CD4-positive, alpha-beta T cell treated with Interferon alpha-2 for 1 hour (primary cell): ENCODE measurements at places on chromosomes 13 and 19.
A peak's percentile ranks its signal among the peaks of the same experiment; 100 is the strongest.

DNA sequence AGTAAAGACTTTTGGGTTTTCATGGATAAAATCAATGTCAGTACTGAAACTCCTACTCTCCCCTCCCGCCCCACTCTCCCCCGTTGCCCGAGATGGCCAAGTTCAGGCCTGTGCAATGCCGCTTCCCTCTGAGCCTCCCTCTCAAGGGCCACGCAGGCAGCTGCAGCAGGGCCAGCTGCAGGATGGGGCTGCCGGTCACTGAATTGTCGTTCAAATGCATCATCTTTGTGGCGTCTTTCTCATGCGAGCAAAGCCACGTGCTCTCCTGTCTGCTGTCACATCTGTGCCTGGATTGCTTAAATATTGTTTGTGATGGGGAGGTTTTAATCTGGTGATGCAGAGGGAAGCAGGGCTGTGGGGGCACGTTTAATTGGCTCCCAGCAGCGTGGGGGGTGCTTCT, 26.6 kb downstream of the SHISA2 start:
- DNase-seq: no peak

DNA sequence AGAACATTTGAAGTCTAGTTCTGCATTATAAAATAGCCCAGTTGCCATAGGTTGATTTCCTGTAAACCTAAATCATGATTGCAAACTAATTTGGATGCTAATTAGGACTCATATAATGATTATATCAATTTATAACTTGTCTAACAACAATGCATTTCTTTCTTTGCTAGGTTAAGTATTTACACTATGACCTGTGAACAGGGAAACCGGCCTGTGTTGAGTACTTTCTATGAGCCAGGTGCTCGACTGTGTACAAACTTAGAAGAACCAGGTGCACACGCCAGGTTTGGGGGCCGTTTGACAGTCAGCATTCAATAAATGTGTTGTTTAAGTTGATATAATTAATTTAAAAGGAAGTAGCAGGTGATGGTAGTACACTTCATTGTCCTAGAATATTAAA, 203.1 kb downstream of the TM9SF2 start:
- no peak for DNase-seq

DNA sequence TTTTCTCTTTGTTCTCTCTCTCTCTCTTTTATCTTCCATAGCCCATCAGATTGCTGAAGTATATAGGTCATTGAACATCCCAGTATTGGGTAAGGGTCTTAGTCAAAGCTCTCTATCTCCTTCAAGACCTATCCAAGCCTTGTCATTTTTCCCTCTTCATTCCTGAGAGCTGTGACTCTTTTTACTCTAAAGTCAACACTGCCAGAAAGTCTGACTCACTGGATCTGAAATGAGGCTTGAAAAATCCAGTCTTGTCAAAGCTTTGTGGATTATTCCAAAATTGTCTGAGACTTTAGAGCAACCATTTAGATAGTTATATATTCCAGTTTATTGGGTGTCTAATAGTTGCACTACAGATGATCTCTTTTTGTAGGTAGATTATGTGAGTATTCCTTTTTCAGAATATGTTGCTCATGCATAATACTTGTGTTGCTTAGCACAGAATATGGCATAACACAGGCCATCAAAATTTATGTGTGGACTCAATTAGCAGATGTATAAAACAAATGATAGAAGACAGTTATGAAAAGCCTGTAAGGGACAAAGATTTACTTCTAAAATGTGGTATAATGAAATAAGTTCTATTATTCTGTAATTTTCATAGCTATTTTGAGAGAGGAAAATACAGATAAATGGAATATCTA, 389.3 kb upstream of the PCDH9 start:
- DNase-seq: no peak

DNA sequence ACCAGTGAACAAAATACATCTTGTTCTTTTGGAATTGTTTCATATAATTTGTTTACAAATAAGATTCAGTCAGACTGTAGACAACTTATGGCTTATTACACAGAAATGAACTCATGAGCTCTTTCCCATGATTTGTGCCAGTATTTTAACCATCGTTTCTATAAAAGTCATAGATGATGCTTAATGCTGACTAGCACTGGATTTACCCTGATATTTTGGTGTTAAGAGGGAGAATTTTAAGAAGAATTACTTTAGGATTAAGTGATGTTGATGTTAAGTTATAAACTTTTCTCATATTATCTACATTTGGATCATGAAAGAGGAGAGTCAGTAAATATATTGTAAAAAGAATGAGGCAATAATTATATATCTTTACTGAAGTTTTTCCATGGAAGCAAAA, 162.7 kb downstream of the POSTN start:
- DNase-seq: no peak

DNA sequence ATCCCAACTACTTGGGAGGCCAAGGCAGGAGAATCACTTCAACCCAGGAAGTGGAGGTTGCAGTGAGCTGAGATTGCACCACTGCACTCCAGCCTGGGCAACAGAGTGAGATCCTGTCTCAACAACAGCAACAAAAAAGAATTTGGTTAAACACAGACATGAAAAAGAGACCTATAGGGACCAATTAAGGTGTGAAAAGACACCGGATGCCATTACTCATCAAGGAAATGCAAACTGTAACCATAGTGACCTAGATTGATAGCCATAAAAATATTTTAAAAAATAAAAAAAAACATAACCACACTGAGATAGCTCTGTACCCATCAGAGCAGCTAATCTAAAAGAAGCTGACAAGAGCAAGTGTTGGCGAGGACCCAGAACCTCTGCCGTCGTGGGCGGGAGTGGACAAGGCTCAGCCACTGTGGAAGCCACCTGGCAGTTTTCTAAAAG, 37.1 kb upstream of the ISYNA1 start:
- peak; percentile 81 for DNase-seq

GRCh38 chr13:100423375-100423774, 165.2 kb downstream of the GGACT start:
- peak; percentile 27 for DNase-seq

DNA sequence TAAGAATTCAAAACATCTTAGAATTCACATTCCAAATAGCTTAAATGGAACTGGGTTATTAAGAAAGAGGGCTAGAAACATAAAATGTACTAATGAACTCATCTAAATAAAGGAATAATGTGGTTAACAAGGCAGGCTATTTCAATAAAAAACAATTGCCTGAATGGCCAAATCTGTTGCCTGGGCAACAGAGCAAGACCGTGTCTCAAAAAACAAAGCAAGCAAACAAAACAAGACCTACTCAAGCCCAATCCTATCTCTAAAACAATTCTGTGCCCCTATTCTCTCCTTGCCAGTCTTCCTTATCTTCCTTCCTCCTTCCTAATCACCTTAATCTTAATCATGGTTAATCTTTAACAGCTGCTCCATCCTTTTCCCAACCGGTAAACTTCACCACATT, 12.1 kb downstream of the IGFL1 start:
- no peak for DNase-seq

- no peak for DNase-seq
Observed at GRCh38 chr13:35474496-35475211, 1.8 kb downstream of the MAB21L1 start.

DNA sequence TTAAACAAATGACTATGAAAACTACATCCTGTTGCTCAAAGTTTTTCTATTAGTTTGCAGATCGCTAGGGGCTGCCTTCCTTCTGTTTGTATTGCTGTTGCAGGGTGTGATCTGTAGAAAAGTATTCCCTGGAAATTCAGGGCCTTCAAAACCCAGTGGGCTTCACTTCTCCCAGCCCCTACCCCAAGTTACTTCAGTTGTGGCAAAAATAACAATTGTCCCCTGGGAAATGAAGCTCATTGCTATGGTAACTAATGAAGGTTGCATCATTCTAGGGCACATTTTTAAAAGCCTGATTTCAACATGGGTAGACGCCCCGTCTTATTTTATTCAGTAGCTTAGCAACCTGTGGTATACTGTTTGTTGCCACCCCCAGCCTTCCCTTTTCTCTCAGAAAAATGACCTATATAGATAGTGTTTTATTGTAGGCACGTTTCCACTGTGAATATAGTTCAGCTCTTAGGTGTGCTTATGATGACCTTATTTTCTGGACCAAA, 60.9 kb downstream of the WDFY2 start:
- DNase-seq: peak; percentile 77

DNA sequence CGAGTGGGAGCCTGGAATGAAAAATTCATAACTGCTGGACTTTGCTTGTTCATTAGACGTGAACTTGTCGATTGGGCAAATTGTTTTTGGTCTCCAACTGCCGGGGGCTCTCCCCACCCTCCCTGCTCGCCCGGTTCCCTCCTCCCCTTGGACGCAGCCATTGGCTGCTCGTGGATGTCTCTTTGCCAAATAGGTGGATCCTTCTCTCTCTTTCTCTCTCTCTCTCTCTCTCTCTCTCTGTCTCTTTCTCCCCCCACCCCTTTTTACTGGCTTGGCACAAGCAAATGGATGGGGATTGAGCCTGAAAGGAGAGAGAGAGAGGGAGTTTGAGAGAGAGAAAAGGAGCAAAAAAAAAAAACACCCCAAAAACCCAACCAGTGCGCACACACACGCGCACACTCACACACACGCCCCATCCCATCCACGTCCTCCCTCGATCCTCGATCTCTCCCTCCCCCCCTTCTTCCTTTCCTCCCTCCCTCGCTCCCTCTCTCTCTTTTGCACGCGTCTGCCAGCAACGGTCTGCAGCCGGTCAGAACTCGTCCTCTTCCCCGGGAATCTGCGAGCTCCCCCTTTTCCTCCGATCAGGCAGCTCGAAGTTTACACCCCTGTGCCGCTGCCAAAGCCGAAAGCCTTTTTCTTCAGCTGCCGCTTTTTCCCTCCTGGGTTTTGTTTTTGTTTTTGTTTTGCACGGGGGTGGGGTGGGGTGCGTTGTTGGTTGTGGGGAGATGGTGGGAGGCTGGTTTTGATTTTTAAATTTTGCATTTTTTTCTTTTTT, 27.8 kb downstream of the NFIX start:
- DNase-seq: no peak

DNA sequence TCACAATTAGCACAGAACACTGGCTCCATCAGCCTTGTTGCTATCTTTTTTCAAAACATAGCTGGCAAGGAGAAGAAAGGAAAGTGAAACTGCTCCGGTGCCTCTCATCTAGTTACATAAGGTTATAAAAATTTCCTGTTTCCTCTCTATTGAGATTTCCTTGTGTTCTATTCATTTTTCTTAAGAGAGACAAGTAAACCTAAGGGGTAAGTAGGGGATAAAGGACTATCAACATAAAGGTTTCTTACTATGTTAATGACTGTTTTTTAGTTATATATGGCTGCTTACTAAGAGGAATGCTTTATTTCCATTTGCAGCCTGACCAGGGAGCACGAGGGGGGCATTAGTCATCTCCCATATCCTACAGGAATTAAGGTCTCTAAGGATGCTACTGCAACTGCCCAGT, 73.2 kb upstream of the MLNR start:
- DNase-seq: peak; percentile 77

DNA sequence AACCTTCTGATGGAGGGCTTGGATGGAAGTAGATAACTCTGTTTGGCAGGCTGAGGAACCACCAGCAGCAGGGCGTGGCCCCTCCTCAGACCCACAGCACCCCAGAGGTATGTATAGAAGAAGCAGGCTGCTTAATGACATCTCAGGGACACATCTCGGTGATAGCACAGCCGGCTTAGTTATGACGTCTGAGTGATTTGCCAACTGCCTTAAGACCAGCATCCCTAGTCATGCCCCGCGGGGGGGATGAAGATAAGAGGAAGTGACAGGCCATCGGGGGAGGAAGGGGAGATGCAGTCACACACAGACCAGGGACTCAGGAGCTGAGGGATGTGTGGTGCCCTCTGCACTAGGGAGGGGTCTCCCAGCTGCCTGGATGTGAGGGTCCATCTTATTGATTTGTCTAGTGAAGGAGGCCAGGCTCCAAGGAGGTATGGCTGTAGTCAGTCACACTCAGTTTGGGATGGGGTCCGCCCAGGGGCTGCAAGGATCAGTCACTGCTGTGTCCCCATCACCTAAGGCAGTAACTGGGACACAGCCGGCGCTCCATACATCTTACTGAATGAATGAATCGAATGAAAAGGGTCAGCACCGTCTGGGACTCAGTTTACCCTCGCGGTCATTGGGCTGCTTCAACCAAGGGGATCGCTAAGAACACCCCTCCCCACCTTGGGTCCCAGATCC, 19.2 kb upstream of the ERCC1 start:
- peak; percentile 88 for DNase-seq

GRCh38 chr19:16370641-16371391, 46.2 kb downstream of the KLF2 start:
- DNase-seq: peak; percentile 56

GRCh38 chr13:95535243-95535642, 17.3 kb upstream of the CLDN10 start:
- no peak for DNase-seq

- DNase-seq: no peak
Observed at GRCh38 chr13:68550330-68550729, 1320.2 kb upstream of the PCDH9 start.
